ENCODE measurements at places on chromosomes 16 and 17.

DNA sequence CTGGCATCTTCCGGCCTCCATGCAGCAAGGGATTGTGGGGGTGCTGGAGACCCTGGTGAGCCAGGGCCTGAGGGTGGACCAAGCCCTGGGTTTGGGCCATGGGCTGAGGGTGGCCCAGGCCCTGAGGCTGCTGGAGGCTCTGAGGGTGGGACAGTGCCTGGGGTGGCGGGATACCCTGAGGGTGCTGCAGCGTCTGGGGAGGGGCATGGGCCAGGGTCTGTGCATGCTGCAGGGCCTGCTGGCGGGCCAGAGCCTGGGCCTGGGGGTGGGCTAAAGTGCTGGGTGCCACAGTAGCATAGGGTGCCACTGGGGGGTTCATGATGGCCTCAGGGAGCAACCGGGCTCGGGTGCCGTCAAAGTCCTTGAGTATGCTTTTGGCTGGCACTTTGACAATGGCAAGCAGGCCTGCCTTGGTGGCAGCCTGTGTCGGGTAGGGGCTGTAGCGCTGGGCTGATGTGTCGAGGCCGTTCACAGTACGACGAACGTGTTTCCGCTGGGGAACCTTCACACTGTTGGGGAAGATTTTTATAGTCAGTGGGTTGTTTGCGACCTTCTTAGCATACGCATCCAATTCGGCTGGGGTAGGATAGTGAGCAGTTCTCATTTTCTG lies 15.6 kb downstream of the TRAF4 start:
- no peak for DNase-seq

GRCh38 chr16:78196502-78196901 lies 97.0 kb downstream of the WWOX start:
- DNase-seq: no peak

DNA sequence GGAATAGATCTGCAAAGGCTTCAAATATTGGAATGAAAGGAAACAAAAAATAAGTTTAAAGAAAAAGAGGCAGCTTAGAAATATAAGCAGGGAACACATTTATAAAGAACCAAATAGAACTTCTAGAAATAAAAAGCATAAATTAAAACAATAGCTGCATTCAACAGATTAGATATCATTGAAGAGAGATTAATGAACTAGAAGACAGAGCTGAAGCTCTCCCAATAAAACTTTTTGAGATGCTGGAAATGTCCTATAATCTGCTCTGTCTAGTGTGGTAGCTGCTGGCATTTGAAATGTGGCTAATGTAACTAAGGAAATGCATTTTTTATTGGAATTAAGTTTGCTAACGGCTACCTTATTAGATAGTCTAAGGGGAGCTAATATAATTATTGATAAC lies 115.6 kb downstream of the MAP2K4 start:
- no peak for DNase-seq

- no peak for DNase-seq
Measured at GRCh38 chr17:5425826-5426225, 5.8 kb downstream of the RPAIN start.

GRCh38 chr17:72665852-72666851 lies 426.3 kb downstream of the SLC39A11 start:
- no peak for DNase-seq

DNA sequence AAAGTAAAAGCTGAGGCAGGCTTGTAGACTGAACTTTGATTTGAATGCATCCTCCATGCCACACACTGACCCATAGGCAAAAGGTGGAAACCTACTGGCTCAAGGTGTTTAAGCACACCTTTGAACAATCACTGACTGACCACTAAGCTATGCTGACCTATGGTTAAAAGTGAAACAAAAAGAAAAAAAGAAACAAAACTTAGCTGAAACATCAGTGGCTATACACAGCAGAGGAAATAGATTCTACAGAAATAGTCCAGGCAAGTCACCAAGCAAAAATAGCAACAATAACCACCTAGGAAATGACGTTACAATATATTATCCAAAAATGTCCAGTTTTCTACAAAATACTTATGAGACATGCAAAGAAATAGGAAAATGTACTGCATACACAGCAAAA lies 60.2 kb downstream of the RPGRIP1L start:
- no peak for DNase-seq

DNA sequence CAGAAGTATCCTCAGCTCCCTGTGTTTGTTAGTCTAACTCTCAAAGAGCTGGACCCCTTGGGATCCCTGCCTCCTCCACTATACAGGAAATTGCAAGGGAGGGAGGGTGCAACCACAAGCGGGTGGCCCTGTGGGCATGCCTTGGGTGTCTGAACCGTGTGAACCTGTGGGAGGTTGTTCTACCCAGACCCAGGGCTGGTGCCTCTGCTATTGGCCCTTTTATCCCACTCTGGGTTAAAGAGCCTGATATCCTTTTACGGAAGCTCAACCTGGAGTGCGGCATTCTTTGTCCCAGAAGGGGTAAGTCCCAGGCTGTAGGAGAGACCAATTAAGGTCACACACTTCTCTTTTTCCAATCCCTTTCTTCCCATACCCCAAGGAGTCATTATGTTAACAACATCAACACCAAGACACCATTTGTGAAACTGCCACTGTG lies 53.4 kb downstream of the ARSG start:
- no peak for DNase-seq

DNA sequence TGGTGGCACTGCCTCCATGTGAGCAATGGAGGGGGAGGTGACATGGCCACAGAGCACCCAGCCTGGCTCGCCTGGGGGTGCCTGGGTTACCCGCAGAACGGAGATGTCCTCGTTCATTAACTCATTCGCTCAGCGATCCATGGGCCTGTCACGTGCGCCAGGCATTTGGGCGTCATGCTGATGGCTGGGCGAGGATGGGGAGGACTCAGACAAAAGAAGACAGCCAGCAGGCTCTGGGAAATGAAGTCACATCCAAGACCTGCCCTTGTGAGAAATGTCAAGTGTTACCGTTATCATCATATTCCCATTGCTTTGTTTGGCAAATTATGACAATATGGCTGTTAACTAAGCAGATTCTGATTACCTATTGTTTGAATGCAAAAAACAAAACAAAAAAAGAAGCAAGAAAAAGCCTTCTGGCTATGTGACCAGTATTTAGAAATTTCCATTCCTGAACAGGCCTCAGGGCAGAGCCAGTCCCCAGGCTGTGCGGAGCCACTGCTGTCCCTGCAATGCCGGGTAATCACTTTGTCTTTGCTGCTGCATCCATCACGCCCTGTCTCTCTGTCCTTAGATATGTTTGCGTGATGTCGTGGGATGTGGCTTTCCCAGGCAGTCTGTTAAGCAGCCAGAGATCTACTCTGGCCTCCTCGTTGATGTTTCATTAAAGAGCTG lies 57.9 kb downstream of the CMIP start:
- no peak for DNase-seq

DNA sequence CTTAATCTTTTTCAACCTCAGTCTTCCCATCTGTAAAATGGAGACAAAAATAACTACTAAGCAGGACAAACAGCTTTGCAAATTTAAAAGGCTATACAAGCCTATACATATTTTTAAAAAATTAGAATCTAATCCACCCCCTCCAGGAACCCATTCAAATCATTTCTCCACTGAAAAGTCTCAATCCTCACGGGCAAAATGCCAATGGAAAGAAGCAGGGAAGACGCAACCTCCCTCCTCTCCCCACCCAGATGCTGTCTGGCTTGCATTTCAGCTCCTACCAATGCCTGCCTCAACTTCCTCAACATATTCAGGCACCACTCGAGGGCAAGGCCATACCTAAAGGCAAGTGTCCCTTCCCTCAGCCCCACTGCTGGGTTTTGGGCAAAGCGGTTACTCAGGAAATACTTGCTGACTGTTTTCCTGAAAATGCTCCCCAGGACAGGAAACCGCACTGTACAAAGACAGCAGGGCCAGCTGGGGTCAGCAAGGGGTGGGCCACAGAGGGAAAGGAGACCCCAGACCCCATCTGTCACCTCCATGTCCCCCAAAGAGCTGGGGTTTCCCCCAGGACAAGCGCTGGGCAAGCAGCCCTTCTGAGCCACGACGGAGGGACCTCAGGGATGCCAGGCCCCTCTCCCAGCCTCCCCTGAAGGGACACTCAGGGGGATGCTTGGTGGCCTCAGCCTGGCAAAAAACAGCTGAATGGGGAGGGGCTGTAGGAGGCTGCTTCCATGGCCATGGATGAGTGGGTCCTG lies 47.7 kb upstream of the DOC2B start:
- no peak for DNase-seq

- DNase-seq: no peak
Measured at GRCh38 chr17:6648181-6648580, 3.2 kb downstream of the MED31 start.

- peak; percentile 53 for DNase-seq
Measured at GRCh38 chr17:50148226-50149090, 2.0 kb downstream of the PPP1R9B start.

- peak; percentile 25 for DNase-seq
Measured at GRCh38 chr17:37490022-37490587, 414 bp downstream of the DUSP14 start.

DNA sequence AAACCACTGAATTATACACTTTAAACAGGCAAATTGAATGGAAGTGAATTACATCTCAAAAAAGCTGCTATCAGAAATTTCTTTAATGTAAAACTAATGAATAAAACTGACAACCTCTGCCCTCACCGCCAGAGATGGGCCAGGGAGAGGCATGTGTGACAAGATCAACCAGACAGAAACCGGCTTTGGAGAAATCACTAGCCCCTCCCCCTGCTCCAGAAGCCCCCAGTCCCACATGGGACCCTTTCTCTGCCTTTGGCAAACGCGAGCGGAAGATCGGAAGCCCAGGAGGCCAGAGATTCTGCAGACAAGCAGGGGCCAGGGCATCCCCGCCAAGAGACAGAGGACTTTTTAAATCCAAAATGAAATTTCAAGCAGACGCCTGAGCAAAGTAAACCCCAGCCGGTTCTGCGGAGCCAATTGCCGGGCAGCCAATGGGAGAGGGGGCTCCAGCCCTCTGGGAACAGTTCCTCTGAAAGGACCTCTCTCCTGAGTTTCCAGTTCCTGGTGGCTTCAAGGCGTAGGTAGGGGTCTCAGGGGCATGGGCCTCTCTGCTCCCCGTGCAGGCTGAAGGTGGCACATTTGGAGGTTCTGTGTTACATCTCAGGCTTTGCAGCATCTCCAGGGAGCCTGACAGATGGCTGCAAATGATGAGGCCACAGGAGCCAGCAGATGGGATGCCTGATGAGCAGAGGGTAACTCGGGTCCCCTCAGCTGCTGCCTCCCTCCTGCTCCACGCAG lies 118.1 kb downstream of the GSG1L start:
- DNase-seq: no peak

DNA sequence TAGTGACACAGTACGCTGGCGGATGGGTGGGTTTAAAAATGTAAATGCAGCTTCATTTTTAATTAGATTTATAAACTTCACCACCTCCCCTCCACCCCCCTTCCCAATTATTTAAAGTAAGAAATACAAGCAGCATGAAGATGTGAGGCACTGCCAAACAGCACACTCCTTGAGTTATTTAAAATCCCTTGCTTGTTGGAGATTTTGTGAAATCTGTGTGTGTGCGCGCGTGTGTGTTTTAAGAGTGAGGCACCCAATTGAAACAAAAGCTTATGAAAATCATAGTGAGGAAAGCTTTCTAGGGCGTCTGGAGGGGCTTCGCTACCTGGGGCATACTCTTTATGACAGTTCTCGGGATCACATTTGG lies 219.6 kb upstream of the IRX3 start:
- DNase-seq: no peak

GRCh38 chr17:56558088-56558487 lies 35.4 kb upstream of the NOG start:
- no peak for DNase-seq

DNA sequence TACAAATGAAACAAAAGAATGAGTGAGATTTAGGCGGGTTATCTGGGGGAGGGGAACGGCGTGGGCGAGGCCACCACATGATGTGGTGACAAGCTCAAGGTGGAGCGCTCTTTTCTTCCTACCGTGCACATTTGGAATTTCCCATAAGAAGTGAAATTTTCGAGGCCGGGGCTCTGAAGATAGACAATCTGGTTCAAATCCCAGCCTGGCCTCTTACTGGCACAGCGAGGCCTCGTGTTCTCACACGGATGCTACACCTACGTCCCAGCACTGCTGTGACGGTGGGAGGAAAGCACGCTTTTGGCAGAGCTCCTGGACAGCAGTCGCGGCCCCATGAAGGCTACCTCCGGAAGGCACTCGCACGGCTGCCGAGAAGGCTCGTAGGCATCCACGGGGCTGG lies 25.2 kb downstream of the ZDHHC7 start:
- DNase-seq: no peak

GRCh38 chr16:35523991-35524390 lies 2064.6 kb downstream of the TP53TG3F start:
- no peak for DNase-seq

DNA sequence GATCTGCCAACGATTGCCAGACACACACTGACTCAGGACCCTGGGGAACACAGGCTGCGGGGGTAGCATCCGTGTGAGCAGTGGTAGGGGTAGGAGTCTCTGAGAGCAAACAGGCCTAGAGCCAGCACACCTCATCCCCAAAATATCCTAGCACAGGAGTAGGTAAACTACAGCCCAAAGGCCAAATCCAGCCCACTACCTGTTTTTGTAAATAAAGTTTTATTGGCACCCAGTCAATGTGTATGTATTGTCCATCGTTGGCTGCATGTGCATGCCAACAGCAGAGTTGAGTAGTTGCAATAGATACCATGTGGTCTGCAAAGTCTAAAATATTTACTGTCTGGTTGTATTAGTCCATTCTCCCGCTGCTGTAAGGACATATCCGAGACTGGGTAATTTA lies 55.5 kb upstream of the GPRC5B start:
- DNase-seq: no peak

DNA sequence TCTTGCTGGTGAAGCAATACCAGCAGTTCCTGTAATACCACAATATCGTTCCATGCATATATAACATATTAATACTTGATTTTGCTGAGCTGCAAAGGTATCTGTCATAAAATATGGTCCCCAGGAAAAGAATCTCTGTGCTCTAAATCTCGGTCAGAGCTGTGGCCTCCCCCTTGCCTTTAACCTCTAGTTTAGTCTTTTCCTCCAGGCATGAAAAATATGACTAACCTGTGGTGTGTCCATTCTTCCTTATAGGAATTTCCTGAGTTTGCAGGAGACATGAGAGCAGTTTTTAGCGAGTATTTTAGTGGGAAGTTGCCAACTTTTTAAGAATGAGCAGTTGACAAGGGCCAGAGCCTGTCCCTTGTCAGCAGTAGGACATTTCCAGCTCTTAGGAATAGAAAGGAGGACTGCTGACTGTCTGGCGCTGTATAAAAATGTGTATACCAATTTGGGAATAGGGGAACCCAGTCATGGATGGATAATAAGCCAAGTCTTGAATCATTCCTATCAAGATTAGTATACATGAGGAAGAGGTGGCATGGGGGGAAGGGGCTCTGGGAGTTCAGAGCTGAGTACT lies 8.7 kb downstream of the ATXN1L start:
- DNase-seq: no peak
